ENCODE measurements at places on chromosomes 13 and 19. TPM values are rescaled to one million over a fixed set of nuclear protein-coding genes. Genes with fewer than 3 reads are reported as not detected.

DNA sequence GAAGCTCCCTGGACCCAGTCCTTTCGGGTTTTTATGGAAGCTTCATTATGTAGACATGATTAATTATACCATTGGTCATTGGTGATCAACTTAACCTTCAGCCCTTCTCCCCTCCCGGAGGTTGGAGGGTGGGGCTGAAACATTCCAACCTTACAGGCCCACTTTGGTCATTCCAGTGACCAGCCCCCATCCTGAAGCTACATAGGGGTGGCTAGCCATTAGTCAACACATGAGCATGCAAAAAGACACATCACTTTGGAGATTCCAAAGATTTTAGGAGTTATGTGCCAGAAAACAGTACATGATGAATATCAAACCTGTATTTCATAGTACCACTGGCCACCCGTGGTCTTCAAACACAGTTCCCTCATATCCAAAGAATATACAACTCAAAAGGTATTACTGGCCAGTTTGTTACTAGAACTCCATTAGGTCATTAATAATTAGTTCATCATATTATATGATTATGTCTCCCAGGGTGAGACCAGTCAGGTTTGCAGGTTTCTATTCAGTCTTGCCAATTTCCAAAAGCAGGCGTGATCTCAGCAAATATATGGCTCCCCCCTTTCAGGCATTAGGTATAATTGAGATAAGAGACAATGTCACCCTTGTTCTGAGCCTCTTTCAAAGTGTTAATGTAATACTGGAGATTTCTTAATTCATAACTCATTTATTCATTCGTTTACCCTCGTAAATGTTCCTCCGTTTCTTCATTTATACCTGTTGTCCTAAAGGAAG is 11.1 kb downstream of the PPP5C start:
- DNase-seq, result no peak

The PLIN5 gene
- 30.3 TPM for total RNA-seq

DNA sequence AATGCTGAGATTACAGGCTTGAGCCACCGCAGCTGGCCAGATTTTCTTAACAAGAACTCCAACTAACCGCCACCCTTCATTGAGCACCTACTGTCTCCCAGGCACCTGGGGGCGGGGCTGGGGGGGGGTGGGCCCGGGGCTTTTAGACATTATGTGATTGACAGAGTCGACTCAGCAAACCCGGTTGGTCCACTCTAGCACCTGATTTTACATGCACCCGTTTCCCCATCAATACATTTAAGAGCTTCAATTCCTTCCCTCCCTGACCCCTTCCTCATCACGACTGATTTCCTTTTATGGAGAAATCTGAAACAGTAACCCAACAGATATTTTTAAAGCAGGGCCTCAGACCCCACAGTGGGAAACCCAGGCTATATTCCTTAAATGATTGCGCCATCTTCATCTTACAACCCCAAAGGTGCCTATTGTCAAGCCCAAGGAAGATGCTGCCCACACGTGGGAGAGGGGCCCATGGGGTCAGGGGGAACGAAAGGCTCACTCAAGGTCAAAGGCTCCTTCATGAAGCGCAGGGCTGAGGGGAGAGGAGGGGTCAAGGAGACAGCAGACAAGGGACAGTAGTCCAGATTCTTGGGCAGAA is 1.8 kb downstream of the INSR start:
- DNase-seq, result no peak

DNA sequence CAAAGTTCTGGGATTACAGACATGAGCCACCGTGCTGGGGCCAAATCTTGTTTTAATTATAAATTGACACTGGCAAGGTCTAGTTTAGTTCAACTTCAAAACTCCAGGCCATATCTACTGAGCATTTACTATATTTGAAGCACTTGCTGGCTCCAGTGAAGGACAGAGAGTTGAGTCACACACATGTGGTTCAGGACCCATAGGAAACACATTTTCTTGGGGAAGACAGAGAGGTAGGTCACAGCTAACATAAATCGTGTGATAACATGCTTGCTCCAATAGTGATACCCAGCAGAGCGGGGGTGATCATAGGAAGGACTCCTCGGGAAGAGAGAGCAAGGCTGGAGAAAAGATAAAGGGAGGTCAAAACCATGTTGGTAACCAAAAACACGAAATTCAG is 170.6 kb upstream of the TSC22D1 start:
- no peak for DNase-seq

- no peak for DNase-seq
Observed at GRCh38 chr13:34815526-34815925, 126.5 kb upstream of the NBEA start.

The RNF17 gene
- total RNA-seq, result not detected

The CYP4F8 gene
- total RNA-seq, result 21.6 TPM

The GRIN2D gene
- total RNA-seq, result 0.86 TPM

- no peak for DNase-seq
Observed at GRCh38 chr13:65768545-65768944, 1461.6 kb downstream of the PCDH9 start.

- no peak for DNase-seq
Observed at GRCh38 chr13:98157188-98157587, 14.3 kb downstream of the FARP1 start.

GRCh38 chr19:28701491-28701890 is 511.5 kb downstream of the UQCRFS1 start:
- DNase-seq, result no peak

The ERF gene
- 47.4 TPM for total RNA-seq

The PLK5 gene
- total RNA-seq, result not detected

DNA sequence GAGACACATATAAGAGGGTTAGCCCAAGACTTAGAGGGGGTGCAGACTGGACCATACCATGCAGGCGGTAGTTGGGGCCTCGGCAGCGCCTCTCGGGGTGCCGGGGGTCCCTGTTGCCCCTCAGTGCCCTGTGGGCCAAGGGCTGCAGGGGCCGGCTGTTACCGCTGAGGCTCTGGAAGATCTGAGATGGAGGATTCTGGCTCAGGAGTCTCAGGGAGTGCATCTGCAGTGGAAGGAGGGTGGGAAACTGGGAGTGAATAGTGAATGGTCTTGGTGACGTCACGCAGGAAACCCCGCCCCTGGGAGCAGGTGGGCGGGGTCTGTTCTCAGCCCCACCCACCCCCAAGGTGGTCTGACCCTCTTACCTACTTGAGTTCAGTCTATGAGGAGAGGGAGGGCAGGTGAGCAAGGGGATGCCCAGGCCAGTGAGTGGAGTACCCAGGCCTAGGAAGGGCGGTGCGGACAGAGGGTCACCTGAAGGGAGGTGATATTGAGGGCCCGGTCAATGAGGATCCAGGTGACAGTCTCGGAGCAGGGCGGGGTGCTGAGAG is 1.7 kb upstream of the DBP start:
- peak; percentile 51 for DNase-seq

- DNase-seq, result no peak
Observed at GRCh38 chr13:77184455-77184854, 142.4 kb downstream of the MYCBP2 start.

The ZNF304 gene
- total RNA-seq, result 13.6 TPM

- DNase-seq, result no peak
Observed at GRCh38 chr13:32881074-32881776, 135.0 kb upstream of the KL start.

The PSG6 gene
- not detected for total RNA-seq

DNA sequence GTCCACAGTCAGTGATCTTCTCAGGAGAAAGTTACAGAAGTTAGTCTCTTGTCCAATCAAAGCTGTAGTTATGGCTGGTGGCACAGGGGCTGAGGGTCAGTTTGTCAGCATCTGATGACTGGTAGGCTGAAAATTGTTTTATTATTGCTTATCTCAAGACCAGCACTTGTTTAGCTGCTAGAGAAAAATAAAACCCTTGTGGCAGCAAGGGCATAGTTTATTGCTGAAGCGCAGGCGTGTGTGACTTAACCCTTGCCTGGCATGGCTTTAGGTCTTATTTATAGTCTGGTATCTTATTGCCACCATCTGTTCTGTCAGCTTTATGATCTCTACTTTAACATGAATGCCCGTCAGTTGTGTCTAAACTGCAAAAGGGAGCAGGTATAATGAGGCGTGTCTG is 154.7 kb downstream of the USP12 start:
- DNase-seq, result no peak

DNA sequence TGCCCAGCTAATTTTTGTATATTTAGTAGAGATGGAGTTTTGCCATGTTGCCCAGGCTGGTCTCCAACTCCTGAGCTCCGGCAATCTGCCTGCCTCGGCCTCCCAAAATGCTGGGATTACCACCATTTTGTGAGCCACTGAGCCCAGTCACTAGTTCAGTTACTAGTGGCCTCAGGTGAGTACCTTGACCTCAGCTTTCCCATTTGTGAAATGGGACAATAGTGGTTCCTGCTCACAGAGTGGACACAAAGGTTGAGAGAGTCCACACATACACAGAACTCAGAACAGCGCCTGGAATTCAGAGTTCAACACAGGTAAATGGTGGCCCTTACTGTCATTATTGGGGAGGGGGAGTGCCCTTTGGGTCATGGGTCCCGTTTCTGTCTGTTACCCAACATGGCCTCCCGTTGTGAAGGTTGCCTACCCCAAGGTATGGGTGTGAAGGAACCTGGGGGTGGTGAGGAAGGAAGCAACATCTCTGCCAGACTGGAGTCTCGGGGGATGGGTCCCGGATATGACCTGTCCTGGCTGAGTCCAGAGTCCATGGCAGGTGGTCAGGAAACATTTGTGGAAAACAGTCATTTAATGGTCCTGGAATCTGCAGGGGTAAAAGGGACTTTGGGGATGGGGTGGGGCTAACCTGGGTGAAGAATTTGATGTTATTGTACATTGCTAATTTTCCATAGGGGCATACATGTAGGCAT is 11.7 kb upstream of the IRGC start:
- no peak for DNase-seq

- DNase-seq, result no peak
Observed at GRCh38 chr19:1483131-1483978, 4.3 kb upstream of the C19orf25 start.

DNA sequence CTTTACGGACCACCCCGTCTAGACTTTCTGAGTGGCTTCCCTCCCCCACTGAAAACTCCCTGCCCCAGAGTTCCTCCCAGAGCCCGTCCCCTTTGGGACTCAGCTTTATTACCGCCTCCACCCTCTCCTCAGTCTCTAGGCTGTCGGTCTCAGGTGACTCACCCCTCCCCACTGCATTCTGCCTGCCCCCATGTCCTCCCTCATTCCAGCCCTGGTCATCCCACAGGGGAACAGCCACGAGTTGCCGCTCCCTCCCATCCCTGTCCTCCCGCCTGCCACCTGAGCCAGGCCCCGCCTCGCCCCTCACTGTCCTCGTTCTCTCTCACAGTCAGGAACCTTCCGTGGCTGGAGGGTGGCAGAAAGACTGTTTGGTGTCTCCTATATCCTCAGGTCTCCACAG is 57.3 kb downstream of the SMARCA4 start:
- no peak for DNase-seq

DNA sequence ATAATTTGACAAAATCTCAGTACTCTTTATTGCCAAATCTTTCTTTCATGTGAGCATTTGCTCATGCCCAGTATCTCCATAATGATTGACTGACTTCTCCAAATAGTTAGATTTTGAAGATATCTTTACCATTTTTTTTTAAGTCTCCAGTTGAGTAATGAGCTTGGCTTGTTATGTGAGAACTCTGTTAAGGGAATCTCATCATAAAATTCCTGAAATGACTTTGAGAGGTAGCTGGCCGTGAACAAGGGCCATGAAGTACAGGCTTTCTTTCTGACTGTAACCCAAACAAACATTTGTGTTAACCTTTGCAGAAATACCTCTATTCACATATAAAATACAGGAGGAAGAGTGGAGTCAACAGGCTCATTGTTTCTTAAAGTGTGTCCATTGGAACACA is 449.7 kb downstream of the IRS2 start:
- DNase-seq, result no peak

GRCh38 chr19:42409477-42409876 is 17.7 kb downstream of the LIPE start:
- DNase-seq, result no peak

GRCh38 chr13:98480915-98481877 is 95.7 kb downstream of the STK24 start:
- DNase-seq, result no peak

The BSPH1 gene
- total RNA-seq, result not detected

The TMEM161A gene
- total RNA-seq, result 25.3 TPM
